ENCODE measurements at places on chromosomes 5 and 9.

DNA sequence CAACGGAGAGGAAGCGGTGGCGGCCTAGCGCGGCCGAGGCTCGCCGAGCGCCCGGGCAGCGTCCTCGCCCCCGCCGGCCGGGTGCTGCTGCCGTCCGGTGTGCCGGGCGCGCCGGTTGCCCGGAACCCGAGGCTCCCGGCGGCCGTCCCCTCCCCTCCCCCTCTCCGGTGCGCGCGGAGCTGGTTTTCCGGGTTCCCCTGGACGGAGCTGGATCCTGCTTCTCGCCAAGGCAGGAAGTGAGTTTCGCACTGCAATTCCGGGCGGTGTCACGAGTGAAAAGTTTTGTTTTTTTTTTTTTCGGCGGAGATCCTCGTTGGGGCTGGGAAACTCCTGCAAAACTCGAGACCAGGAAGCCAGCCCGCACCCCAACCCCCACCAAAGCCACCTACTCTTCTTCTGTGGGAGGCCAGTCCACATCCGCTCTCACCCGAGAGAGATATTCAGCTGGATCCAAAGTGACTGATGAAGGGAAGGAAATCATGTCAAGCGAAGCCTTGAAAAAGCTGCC is at the start of gene ERBIN:
Gene ERBIN (plus strand): TSS at position 300 of the 508 bp plus-strand sequence. CDS start 66,144 bp downstream, outside the sequence.
- peak; percentile 94 for DNase-seq

- DNase-seq = no peak
Observed at GRCh38 chr5:73176250-73176649, 3.3 kb downstream of the TMEM174 start.

DNA sequence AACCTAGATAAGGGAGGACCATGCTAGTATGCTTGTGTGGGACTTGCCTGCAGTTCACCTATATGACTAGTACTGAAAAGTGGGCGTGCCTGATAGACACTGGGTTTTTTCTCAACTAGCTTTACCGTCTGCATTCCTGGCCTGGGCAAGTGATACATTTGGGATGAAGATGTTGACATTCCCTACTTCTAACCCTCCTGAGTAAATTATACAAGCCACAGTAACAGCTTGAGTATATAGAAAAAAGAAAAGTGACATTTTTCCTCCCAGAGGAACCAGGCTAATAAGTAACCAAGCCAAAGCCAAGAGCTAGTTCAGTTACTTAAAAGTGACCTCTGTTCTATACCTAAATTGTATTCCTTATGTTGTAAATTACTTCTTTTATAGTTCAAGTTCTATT is 153.8 kb upstream of the CYLC2 start:
- DNase-seq = no peak

DNA sequence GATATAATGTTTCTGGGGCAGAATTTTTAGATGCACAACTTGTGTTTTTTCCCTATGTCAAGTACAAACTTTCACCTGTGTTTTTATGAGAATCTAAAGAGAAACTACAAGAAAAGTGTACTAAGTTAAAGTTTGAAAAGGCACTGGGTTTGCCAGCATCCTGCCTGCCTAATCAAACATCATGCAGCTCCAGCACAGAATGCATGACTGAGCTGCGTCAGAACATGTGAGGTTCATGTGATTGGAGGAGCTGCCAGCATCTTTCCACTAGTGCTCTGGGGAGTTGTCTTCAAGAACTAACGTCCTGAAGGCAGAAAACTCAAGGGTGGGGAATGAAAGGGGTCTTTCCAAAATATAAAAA is 46.1 kb upstream of the RIC1 start:
- DNase-seq = no peak

DNA sequence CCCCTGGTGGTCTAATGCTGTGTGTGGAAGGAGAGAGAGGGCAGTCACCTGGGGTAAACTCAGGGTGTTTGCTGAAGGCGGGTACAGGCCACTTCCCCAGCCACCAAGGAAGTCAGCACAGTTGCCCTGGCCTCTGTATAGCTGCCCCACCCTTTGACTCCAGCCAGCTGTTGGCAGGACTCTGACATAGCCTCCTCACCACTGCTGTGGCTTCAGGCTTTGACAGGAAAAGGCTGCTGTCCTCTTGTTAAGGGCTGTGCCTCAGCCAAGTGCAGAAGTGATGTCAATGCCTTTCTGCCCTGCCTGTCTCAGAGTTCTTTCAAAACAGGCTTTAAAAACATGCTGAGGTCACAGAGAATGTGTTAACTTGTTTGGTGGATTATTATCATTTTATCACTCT is 487.2 kb upstream of the KLF4 start:
- peak; percentile 37 for DNase-seq

DNA sequence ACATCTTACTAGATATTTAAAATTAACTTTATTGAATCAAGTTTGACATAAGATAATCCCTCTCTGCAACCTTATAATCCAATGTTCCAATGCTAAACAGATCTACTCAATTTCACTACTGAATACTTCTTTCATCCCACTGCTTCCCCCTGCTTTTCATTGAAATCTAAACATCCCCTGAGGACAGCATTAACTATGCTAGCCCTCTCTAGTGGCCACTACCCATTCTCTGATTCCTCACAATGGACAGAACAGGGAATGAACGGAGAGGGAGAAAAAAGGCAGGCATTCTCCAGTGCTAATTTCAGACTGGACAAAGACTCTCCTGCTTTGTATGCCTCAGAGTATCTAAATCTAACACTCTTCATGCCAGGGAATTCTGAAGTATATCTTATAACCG is 54.3 kb upstream of the RGS7BP start:
- DNase-seq = no peak

GRCh38 chr5:66992547-66992946 is 204.1 kb downstream of the CD180 start:
- DNase-seq = peak; percentile 31
